ENCODE measurements at places on chromosomes 6 and 20.

DNA sequence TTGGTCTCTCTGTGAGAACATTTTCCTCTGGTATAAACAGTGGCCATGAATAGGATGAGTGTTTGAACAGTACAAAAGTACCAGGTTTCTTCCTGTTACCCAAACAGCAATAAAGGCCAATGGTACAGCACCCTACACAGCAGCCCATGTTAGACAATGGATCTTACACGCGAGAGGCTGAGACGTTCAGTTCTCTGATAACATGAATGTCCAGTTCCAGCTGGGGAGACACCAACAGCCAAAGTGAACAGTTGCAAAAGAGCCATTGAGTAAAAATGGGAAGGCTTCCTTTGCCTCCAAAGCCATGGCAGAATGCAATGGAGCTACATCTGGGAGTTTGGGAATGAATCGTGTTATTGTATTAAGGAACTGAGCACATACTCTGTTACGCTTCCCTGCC lies 246.8 kb upstream of the SGK1 start:
- no peak for DNase-seq

GRCh38 chr6:41941280-41942066 lies at the start of gene CCND3:
Gene CCND3, minus strand, starts transcription at chr6:41941808. Its CDS starts 159 bp downstream, at chr6:41941649.
- DNase-seq = peak; percentile 83

DNA sequence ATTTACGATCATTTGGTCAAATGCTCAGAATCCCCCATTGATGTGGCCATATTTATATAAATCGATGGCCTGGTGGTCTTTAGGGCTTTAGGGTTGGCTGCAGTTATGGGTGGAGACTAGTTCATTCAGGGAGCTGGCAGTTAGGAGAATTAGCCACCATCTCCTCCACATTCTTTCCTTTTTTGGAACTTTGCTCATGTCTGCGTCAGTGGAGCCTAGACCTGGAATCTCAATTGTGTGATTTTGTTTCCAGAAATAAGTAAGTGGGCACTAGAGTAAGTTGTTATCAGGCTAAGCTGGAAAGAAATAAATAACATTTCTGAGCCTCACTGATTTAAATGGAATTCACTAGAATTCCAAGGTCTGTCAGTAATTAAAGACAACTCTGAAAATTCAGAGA lies 29.0 kb upstream of the ELOVL5 start:
- DNase-seq = no peak

GRCh38 chr20:50320901-50321796 lies 130.5 kb downstream of the CEBPB start:
- DNase-seq = no peak

DNA sequence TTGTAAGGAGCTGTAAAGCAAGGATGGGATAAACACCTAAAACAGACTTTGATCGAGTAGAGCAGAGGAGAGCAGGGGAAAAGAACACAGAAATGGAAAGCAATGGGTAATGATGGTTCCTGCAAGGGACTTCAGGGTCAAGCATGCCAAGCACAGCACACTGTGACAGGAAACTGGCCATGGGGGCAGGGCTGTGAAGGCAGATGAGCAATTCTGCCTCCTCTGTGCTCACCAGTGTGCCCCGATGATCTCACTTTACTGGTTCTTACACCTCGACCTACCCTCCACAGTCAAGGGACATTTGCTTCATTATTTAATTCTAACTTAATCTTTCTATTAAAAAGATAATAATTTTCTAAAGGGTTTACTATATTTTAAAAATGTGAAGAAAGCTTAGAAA lies 21.6 kb upstream of the MYB start:
- DNase-seq = peak; percentile 9

- DNase-seq = no peak
Observed at GRCh38 chr6:121356575-121356974, 22.3 kb upstream of the TBC1D32 start.

- DNase-seq = no peak
Observed at GRCh38 chr6:40791004-40791403, 203.8 kb upstream of the LRFN2 start.

- DNase-seq = no peak
Observed at GRCh38 chr20:49742948-49743347, 29.3 kb upstream of the B4GALT5 start.

DNA sequence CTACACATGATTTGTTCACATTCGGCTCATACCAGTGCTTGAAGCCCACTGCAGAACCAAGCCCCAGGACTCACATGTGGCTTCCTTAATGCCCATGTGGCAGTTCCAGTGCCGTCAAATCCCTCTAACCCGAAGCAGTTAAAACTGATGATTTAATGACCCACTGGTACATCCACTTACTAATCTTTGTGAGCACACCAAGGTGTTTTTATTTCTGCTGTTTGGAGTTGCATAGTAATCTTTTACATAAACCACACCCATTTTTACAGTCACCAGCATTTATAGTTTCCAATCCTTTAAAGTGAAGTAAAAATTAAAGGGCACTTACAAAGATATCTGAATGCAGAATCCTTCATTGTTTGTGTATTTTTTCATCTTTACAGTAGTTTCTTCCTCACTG lies 232.0 kb downstream of the ANKRD60 start:
- no peak for DNase-seq

GRCh38 chr6:42783177-42783875 lies 1.5 kb downstream of the BICRAL start:
- peak; percentile 79 for DNase-seq

DNA sequence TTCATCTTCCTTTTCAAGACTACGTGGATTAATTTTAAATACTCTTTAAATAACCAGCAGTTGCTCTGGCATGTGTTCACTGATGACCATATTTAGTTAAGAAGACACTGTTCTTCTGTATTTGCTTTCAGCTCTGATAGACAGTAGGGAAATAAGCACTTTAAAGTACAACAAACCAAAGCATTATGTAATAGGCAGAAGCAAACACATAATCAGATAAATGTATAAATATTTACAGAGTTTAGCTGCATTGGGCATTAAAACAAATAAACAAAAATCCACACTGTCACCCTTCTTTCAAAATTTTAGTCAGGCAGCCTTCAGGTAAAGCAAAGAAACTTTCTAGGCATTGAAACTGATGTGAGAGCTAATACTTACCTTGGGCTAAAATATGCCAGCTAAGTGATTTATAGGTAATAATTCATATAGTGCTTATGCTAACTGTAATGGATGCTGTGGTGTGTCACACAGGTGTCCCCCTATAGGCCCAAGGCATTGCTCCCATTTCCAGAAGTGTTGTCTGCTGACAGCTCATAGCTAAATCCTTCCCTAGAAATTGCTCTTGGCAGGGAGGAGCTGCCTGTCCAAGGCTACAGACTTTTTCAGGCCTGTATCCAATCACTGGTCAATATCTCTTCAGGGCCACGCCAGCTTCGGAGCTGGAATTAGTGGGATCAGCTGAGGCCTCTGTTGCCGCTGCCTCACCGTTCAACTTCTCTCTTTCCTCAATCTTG lies 111.5 kb upstream of the CITED2 start:
- DNase-seq = no peak

GRCh38 chr6:18264923-18265377 lies 620 bp upstream of the DEK start:
- no peak for DNase-seq
